ENCODE measurements at places on chromosomes 13 and 19.
A peak's percentile ranks its signal among the peaks of the same experiment; 100 is the strongest.

DNA sequence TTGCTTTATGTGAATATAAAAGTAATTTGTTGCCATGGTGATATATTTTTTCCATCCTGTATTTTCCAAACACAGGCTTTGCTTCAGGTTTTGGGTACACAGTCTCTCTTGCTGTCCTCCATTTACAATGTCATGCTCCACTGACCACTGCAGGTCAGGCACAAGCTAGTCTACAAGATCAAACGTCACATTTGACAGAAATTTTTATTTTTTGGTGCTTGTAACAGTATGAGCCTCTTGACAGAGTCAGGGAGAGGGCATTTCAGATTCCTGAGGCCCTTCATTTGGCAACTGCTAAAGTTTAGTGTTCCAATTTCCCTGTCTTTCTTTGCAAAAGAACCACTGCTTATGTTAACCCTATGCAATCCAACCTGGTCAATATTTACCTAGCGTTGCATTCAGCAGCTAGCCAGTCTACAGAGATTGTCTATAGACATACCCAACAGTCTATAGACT is 175.0 kb downstream of the RFC3 start:
- no peak for DNase-seq

DNA sequence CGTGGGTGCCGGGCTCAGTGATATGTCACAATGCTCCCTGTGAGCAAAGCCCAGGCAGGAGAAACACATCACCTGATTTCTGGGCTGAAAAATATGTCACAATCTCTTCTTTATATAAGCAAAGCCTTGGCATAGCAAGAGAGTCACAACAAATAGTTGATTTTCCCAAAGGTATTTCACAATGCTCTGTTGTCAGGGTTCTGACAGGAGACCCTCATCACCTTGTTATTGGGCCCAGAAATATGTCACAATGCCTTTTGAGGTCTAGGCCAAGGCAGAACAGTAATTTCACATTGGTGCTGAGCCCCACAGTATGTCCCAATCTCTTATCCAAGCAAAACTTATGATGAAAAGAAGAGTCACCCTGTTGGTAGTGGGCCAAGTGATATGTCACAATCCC is 125.7 kb downstream of the ZNF675 start:
- no peak for DNase-seq

DNA sequence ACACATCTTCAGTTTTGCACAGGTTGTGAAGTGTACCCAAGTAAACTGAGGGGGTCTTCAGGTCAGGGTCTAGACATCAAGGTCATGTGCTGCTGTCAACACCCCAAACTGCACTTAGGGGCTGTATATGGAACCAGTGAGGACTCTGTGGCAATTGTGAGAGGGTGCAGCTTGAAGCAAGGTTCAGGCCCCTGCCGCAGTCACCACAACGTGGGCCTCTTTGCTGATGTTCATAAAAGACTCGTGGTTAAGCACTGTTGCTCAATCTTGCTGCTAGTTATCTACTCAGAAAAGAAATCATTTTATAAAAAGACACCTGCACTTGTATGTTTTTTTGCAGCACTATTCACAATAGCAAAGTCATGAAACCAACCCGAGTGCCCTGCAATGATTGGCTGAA is 907.4 kb downstream of the UQCRFS1 start:
- no peak for DNase-seq

DNA sequence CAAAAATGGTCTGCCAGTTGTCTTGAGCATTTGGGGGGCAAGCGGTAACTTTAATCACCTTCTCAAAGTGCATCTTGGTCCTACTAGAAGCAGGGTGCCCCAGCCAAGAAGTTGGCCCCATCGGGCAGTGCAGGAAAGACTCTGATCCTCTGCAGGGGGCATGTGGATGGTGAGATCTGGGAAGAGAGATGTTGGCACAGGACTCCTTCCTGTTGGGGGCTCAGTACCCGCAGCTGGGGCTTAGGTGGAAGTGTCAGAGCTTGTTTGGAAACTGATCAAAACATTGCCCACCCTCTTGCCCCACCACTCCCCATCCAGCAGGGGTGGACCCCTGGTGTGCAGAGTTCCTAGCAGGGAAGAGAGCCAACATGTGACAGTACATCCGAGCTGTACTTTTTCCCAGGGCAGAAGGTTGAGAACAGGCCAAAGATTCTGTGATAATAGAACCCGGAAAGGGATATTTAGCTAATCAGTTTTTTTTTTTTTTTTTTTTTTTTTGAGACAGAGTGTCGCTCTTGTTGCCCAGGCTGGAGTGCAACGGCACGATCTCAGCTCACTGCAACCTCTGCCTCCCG is 8.8 kb downstream of the RRAS start:
- no peak for DNase-seq

DNA sequence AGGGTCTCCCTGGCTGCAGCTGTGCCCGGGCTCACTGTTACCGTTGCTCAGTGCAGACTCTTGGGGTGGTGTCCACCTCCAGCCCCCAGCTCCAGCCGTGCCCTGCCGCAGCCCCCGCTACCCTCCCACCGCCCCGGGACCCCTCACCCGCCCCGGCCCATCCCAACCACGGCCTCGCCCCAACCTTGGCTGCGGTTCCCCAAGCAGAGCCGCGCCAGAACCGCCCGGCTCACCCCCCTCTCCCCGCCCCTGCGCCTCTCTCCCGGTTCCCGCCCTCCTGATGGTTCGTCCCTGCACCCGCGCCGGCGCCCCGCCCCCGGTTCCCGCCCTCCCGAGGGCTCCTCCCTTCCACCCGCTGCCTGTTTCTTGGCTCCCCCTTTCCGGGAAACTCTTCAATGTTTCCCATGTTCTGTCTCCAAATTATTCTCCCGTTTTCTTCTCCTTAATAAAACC is 40.3 kb downstream of the ANKRD10 start:
- no peak for DNase-seq

DNA sequence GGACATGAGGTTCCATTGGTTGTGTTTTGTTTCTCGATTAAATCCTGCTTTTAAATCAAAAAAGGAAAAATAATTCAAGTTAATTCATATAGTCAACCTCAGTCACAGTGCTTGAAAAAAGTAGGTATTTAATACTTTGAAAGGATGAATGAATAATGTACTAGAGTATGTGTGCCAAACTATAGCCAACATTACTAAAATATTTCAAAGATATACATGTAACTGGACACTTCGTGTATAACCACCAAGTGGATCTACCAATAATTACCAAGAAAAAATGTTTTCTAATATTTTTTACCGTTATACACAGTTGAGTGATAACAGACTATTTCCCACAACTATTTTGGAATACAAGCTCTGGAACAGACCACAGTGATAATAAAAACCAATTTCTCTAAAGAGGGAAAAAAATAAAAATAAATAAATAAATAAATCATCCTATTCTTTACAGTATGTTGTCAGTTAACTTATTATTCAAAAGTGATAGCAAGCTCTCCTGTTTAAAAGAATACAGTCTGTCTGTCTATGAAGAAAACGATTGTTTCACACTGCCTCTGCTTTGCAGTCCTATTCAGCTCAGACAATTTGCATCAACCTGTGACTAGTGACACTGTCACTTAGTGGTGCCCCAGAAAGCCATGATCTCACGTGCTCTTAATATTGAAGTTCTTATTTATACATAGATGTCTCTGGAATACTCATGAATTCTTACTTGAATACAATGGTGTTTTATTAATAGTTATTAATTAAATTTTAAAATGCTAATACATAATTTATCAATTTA is 58.2 kb downstream of the UBL3 start:
- no peak for DNase-seq

GRCh38 chr19:55384131-55384919 is at the start of gene TMEM238:
TMEM238 (minus strand) TSS chr19:55384292; CDS start chr19:55384259, 33 bp downstream.
- peak; percentile 52 for DNase-seq

DNA sequence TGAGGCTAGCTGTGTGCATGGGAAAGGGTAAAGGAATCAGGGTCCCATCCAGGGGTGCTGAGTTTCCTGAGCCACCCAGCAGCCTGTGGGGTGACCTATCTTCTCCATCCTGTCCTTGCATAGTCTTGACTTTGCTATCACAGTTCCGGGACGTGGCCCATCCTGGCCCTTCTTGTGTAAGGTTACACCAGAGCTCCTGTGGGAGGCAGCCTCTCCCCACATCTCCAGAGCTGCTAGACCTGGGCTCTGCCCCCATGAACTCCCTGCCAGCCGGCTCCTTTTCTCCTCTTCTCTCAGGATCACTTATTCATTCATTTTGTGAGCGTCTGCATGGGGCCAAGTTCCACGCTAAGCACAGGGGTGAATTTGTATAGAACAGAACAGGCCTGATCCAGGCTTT is 238.9 kb downstream of the TSHZ3 start:
- DNase-seq, result no peak

- no peak for DNase-seq
Measured at GRCh38 chr13:62643007-62643483, 1227.4 kb upstream of the PCDH20 start.

GRCh38 chr19:18501832-18502231 is 20.0 kb downstream of the ELL start:
- DNase-seq, result no peak
